ENCODE measurements at places on chromosomes 5 and 9.

DNA sequence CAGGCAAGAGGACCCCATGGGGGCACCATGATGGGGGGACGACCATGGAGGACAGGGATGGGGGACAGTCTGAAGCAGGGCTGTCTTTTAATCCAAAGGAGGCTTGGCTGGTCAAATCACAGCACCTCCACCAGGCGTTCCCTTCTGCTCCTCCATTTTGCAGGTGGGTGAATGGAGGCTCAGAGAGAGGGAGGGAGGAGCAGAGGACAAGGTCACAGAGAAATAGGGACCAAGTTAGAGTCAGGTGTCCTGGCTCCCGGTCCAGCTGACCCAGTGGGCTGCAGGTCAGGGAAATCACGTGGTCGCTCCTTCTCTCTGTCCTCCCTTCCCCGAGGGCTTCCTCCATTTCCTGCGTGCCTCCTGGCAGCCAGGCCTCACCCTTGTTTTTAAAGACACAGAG lies 156.4 kb upstream of the SMIM23 start:
- DNase-seq = peak; percentile 43

DNA sequence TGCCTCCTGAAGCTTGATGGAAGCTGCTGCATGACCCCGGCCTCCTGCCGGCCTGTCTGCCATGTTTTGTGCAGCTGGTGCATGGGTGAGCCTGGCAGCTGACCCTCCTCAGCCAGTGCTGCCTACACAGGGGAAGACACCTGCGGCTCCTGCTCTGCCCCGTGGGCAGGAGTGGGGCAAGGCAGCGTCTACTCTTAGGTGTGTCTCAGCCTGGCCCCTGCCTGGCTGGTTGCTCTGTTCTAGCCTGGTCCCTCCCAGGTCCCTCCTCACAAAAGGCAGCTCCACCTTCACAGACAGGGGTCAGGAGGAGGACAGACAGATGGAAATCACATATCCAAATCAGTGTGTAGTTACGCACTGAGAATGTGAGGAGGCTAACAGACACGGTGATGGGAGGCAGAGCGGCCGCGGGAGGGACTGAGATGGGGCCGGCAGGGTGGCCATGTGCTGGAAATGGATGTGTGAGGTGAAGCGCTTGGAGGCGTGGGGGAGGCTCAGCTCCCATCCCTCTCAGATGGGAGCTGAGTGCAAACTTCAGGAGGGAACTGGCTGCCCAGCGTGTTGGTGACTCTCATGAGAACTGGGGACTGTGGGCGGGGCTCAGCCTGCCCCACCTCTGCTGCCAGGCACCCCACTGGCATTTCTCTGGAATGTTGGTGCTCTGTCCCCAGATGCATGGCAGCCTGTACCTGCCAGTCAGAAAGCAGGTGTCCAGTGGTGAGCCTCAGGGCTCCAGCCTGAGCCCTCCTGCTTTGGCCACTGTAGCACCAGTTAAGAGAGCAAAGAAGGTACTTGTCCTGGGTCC lies 43.4 kb downstream of the PPARGC1B start:
- no peak for DNase-seq

DNA sequence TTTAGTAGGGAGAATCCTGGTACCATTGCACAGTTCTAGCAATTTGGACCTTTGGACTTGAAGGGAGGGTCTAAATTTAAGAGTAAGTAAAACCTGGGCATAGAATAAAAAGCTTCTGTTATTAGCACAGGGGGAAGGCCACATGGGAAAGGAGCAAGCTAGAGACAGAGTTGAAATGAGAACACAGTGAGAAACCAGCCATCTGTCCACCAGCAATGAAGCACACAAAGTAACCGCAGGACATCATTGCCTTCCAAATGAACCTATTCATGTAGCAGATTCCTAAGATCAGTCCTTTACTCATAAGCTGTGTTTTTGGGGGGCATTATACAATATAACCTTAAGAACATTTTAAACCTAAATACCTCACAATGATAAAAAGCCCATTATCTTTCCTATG lies 407.4 kb downstream of the HCN1 start:
- DNase-seq = no peak

DNA sequence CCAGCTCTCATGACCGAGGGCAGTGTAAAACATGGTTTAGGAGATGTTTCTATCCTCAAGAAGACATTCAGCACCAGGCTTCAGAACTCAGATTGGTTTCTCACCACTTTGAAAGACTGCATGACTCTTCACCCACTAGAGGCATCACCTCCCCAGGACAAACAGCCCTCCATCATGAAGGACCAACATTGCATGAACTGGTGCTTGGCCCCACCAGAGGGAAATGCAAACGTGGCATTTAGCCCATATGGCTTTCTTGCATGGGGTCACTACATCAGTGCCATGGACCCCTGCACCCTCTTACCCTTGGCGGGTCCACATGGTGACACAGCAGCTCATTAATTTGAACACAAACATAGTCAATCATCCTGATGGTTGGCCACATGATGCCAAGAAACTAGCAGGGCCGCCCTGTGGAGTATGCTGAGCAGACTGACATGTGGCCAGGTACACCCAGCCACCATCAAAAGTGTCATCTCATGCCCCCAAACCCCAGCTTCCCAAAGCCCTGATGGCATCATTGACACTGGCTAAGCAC lies 129.5 kb upstream of the FSTL4 start:
- DNase-seq = no peak

DNA sequence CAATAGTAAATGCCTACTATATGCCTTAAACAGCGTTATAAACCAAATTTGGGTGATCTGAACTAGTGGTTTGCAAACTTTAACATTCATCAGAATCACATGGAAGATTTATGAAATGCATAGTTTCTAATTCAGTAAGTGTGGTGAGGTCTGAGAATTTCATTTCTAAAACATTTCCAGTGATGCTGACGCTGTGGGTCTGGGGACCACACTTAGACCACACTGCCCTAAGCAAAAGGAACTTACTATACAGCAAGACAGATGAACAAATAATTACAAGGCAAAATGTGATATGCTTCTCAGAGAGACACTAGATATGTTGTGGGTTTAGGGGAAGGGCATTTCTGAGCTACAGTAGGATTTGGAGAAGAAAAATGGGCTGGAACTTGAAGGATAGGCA lies 72.6 kb downstream of the OXCT1 start:
- no peak for DNase-seq

DNA sequence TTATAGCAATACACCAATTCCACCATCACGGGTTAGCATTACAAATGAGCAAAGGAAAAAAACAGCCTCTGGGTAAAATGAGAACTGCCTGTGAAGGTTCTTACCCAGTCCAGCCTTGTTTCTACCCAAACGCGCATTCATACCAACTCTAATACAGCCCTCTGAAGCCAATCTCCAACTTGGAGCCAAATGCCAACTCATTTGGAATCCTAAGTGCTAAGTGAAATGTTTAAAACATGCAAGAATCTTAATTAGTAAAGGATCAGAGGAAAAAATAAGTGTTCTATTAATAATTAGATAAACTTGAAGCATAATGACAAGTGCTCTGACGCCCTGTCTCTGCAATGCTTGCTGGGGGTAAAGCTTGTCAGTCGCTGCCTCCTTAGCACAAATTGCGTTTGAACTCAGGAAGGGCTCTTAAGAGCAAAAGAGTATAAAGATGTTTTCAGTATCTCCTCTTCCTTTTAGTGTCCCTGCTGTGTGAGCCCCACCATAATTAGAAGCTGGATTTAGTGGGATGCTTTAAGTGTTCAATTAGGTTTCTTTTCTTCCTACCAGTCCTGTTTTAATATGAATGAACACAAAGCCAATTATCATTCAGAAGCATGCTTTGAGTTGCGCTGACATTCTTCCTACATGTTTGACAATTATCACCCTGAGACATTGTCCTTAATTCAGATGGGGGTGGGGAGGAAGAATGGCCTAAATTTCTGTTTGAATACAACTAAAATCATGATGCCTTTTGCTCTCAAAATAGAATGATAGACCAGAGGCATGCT lies 537.6 kb downstream of the DTWD2 start:
- DNase-seq = no peak

GRCh38 chr5:55929020-55929799 lies 65.6 kb downstream of the IL6ST start:
- no peak for DNase-seq

- DNase-seq = no peak
Observed at GRCh38 chr5:132868754-132869153, 2.3 kb downstream of the UQCRQ start.

GRCh38 chr9:77882294-77882693 lies 149.3 kb downstream of the GNAQ start:
- no peak for DNase-seq

DNA sequence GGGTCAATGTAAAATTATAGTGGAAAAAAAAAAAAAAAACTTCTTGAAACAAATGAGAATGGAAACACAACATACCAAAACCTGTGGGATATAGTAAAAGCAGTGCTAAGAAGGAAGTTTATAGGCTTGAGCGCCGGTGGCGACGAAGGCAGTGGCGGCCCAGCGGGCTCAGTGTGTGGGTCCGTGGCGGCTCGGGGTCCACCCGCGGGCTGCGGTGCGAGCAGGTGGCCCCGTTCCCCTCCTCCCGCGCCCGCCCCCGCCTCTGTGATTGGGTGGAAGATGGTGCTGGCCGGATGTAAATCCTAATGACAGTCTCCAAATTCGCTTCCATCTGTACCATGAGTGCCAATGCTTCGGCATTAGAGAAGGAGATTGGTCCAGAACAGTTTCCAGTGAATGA lies 57.5 kb upstream of the TLX3 start:
- no peak for DNase-seq

GRCh38 chr5:73687357-73687756 lies 61.4 kb downstream of the ARHGEF28 start:
- no peak for DNase-seq

DNA sequence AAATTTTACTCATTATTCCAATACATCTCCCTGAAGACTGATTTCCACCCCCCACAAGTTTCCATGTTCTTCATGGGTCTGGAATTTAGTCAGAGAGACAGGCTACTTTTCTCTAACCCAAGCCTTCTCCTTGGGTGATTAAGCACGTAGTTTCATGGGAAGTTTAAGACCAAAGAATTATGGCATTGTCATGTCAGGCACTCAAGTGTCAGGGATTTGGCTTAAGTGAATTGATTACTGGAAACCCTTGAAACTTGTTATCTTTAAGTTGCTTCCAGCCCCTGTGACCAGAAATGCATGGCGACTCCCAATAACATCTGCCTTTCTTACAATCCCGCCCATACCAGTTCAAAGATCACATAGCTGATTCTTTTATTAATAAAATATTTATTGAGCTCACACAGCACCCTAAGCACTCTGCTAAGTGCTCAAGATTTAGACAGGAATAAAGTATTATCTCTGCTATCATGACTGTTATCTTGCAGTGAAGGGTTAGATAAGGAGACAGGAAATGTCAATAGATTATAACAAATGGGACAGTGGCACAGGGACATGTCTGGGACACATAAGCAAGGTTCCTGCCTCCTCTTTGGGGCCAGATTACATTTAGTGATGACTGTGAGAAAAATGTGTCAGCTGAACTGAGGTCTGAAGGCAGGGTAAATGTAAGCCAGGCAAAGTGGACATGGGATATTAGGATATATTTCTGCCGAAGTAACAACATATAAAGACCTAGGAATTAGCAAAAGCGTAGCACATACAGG lies 241.2 kb upstream of the TNC start:
- DNase-seq = no peak

DNA sequence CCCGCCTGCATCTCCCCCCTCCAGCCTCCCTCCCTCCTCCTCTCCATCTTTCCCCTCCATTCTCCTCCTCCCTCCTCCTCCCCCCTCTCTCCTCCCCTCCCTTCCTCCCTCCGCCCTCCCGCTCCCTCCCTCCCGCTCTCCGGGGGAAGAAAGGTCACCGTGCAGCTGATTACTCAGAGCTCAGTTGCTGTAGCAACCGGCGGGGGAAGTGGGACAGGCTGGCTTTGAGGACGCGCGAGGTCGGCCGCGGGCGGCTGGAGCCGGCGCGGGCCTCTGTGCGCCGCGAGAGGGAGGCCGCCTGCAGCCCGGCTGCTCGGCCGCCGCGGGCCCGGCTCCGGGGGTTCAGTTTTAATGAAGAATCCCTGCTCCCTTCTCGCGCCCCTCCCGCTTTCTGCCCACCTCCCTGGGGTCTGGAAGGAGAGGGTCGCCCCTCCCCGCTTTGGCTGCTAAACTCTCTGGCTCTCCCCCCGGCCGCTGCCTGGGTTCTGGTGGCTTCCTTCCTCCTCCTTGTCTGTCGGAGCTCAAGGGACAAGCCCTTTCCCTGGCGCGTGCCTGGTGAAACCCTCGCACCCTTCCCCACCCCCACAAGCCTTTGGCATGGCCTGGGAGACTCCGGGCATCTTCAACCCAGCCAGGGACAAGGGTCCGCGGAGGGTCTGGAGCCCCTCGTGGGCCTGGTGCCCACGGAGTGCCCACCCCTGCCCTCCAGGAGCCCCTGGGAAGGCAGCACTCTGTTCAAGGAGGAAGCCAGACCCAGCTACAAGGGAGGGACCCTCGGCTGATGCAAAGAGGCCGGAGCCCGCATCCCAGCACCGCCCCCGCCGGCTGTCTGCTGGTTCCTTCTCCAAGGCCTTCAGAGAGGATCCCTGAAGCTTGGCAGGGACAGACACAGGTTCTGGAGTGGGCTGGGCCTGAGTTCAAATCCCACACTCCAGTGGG lies 160.3 kb downstream of the C9orf50 start:
- DNase-seq = peak; percentile 97

DNA sequence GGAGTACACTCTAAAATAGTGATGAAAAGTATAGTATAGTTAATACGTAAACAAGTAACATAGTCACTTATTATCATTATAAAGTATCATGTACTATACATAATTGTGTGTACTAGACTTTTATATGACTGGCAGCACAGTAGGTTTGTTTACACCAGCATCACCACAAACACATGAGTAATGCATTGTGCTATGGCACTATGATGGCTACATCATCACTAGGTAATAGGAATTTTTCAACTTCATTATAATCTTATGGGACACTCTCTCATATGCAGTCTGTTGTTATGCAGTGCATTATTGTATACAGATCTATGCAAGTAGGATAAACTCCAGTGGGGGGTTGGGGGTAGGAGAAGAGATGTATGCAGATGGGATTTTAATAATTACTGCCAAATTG lies 52.7 kb upstream of the ELL2 start:
- DNase-seq = no peak

DNA sequence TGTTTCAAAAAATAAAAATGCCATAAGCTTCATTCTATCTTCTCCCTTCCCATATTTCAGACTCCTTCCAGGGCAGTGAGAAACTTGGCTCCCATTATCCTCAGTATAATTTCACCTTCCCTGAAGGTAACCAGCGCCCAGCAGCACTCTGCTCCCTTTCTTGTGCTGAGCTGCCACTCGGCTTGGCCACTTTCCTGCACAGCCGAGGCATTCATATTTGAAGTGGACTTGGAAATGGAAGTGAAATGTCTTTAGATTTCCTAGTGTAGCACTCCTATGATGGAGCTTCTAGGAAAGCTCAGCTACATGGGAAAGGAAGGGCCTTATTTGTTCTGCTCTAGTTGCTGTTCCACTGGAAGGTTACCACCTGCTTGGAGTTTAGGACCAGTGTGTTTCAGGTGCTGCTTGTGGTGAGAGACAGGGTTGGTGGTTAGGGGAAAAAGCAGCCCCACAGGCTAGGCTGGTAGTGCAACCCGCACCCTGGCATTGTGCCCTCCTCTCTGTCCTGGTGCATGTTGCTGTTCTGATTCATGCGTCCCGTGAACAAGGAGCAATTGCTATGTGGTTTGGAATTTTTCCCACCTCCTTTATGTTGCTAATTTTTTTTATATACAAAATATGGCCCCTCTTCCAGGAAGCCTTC lies 53.8 kb downstream of the RAD23B start:
- DNase-seq = no peak

- DNase-seq = no peak
Observed at GRCh38 chr5:181131514-181131913, 545 bp upstream of the OR2V1 start.
